Liver (tissue), 10 donors: ENCODE measurements at places on chromosomes 12 and 14. TPM values are rescaled to one million over a fixed set of nuclear protein-coding genes. Genes with fewer than 3 reads are reported as not detected.

- no peak for DNase-seq
Observed at GRCh38 chr12:3289702-3290101, 201.3 kb upstream of the PRMT8 start.

- DNase-seq, result no peak
Observed at GRCh38 chr12:130571089-130571488, 145.0 kb downstream of the RIMBP2 start.

GRCh38 chr14:96739200-96739910, 57.8 kb upstream of the VRK1 start:
- DNase-seq, result no peak

- no peak for DNase-seq
Observed at GRCh38 chr12:114850661-114851275, 166.8 kb upstream of the TBX3 start.

DNA sequence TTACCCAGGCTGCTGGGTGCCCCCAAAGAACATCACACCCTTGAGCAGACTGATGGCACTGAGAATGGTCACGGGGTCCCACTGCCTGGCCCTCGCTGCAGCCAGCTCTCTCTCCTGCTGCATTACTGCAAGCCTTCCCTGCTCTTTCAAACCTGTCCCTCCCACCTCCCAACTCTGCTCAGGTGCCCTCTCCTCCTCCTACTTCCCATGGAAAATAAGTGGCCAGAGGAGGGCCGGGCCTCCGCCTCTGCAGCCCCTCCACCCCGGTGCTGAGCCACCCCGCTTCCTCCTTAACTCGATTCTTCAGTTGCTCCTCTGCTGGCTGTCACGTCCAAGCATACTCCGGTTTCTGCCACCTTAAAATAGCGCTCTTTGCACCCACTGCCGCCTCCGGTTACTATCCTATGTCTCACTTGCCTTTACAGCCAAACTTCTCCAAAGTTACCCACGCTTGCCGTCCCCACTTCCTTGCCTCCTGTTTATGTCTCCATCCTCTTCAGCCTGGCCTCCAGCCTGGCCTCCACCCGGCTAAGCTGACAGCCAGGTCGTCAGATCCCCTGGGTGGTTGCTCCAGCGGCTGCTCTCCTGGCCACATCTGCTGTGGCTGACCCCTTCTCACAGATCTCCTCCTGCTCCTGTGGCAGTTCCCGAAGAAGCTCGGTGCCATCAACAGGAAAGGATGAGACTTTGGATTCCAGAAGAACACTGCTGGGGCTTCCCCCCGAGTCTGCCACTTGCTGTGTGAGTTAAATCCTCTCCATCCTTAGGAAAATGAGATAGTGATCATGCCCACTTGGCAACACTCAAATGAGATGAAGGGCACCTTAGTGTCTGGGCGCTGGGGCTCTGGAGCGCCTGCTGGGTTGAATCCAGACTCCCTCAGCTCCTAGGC, 7.7 kb downstream of the SMIM41 start:
- DNase-seq, result no peak

The FOXG1 gene
- total RNA-seq, result not detected

The SERPINA10 gene
- 256 TPM for total RNA-seq
